ENCODE measurements at places on chromosomes 6 and 20.

- DNase-seq: no peak
Observed at GRCh38 chr6:98787961-98788360, 46.4 kb upstream of the POU3F2 start.

- no peak for DNase-seq
Observed at GRCh38 chr20:3105256-3106137, 21.0 kb upstream of the AVP start.

DNA sequence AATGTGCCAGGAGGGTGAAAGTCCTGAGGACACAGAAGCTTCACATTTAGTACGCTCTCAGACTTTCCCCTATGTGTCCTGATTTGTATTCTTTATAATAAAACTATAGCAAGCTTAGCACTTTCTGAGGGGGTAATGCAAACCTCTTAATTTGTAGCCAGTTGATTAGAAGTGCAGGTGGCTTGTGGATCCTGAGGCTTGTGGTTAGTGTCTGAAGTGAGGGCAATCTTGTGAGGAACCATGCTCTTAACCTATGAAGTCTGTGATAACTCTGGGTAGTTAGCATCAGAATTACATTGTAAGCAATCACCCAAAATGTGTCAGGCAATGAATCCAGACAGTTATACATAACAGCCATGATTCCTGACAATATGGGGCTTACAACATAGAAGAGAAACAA lies 51.1 kb downstream of the LHFPL5 start:
- no peak for DNase-seq

- DNase-seq: no peak
Observed at GRCh38 chr6:22362361-22362760, 65.5 kb upstream of the PRL start.

DNA sequence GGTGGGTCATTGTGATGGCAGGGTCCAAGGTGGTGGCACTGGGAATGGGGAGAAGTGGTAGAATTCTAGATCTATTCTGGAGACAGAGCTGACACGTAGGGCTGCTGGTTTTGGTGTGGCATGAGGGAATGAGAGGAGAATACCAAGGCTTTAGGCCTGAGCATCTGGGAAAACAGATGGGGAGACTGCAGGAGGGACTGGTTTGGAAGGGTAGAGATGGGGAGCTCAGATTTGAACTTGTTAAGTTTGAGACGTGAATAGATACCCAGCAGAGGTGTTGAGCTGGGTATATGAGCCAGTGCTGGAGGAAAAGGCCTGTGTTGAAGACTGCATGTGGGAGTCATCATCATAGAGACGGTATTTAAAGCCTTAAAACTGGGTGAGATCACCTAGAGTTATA lies 17.5 kb downstream of the TRMT6 start:
- DNase-seq: no peak

- DNase-seq: no peak
Observed at GRCh38 chr6:2916158-2916925, 13.2 kb upstream of the SERPINB9 start.

DNA sequence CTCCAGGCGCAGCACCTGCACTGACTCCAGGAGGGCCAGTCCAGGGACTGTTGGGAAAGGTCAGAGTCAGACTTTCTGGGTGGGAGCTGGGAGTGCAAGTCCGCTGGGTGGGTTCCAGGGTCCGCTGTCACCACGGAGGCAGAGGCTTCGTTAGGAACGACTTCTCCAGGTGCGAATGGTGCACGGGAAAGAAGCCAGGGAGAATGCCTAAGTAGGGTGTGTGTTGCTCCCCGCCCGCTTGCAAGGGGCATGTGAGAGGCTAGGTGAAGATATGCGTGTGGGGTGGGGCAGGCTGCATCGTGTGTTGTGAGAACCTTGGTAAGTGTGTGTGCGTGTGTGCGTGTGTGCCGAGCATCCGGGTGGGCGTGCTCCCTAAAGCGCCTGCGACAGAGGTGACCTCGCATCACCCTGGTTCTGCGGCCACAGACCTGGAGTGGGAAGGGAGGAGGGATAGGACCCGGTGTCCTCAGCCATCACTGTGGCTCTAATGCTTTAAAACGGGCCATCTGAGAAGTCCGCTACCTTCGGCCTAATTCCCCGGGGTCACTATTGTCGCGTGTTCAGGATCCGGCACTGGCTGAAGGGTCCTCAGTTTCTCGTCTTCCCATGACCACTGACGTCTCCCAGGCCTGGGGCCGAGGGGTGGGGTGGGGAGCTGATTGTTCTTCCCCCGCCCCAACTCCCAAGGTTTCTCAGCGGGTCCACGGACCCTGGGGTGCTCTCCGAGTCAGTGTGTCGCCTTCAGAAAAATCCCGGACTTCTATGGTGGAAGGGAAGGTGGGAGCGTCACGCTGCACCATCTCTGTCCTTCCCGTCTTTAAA lies 6.1 kb downstream of the SLC32A1 start:
- DNase-seq: no peak

DNA sequence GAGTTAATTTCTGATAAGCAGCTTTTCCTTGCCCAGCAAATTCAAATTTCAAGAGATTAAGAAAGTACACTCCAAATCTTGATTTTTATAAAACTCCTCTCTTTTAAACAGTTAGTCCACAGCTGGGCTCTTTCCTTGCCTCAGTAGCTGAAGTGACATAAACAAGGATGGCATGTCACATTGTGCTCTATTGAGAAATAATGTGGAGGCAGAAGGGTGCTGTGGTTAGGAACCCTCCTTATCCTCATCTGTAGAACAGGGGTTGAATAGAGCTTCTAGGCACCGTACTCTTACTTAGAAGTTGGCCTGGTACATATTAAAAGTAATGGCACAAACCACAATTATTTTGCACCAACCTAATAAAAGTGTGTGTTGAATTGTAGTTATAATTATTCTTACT lies 70.3 kb downstream of the RSPO3 start:
- no peak for DNase-seq

Measured in activated naive CD4-positive, alpha-beta T cell (primary cell).